HS-27A (cell line): ENCODE measurements at places on chromosomes 7 and 10.

GRCh38 chr7:18771834-18772566 lies 276.5 kb downstream of the HDAC9 start:
- no peak for DNase-seq

GRCh38 chr10:132142396-132143161 lies 44.2 kb upstream of the DPYSL4 start:
- no peak for DNase-seq

DNA sequence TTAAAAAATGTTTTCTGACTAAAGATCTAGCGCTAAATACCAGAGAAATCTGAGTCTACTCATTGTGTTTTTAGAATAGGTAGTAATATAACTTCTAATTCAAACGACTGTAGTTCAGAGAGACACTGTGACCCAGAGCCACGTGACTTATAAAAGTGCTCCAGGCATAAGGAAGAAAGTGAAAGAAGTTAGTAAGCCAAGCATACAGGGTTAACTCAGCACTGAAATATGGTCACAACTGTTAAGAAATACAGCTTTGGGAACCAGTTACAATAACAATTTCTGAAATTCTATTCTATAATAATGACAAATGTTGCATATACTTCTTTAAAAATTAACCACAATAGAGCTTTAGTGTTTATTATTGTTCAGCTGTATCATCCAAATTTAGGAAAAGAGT lies 119.1 kb downstream of the TFEC start:
- DNase-seq = no peak

DNA sequence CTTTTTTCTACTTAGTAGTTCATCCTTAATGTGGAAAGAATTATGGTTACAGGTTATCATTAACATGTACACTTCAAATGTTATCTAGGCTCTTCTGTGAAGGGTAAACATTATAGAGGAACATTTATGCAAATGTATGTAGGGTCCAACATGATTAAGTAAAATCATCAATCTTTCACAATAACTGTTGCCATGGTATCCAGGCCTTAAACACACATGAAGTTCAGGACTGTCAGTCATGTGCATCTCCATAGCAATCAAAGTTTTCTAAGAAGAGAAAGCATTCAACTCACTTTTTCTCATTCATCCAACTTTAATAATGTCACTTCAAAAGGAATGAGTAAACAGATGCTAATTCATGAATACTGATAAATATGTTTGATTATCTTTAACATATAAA lies 83.6 kb downstream of the DNAJC1 start:
- DNase-seq = no peak

DNA sequence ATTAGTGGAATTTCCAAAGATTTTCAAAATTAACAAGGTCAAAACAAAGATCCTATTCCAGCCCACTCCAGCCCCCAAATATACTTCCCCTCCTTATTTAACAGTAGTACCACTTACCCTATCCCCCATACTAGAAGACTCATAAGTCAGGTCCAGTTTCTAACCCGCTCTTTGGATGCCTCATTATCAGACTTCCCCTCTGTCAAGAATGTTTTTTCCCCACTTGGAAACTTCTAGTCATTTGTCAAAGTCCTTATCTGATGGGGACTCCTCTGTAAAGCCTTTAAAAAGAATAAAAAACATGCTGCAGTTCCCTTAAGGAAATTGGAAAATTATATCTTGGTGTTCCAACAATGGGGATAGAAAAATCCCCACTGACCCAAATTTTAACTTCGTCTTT lies 70.1 kb downstream of the IMMP2L start:
- no peak for DNase-seq

DNA sequence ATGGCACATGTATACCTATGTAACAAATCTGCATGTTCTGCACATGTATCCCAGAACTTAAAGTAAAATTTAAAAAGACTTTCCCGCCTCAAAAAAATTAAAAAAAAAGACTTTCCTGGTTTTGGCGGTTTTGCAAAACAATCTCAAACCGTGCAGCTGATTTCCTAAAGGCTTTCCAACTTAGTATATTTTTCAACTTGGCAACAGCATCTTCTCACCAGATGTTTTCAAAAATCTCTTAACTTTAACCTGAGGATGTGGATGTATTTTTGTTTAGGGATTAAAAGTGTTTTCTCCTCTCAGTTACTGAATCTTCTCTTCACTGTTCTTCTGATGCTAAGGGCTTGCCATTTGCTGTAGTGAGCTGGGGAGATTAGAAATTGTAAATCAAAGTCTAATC lies 96.5 kb upstream of the PLPP4 start:
- no peak for DNase-seq

GRCh38 chr7:69906283-69906995 lies 308.2 kb downstream of the AUTS2 start:
- no peak for DNase-seq

GRCh38 chr7:10855583-10855982 lies 118.1 kb upstream of the PHF14 start:
- no peak for DNase-seq

GRCh38 chr7:51325261-51325676 lies 8.7 kb upstream of the COBL start:
- DNase-seq = no peak

- DNase-seq = no peak
These were observed 432.6 kb downstream of the TNS3 start for GRCh38 chr7:47149208-47149839.

- no peak for DNase-seq
These were observed 2.9 kb downstream of the NPM3 start for GRCh38 chr10:101780187-101780817.

DNA sequence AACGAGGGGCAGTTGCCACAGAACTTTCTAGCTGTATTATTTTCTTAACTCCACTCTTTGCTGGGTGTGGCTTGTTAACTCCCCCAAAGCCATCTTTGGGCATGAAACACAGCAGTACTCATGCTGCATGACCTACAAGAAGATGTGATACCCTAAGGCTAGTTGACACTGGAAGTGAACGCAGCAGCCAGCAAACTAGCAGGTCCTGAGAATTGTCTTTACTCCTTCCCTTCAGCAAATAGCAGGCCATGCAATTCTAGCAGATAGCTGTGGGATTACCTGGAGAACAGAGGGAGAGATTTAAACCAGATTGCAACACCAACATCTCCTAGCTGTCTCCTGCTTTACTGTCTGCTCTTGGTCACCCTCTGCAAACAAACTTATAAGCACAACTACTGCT lies 688.0 kb upstream of the ZWINT start:
- no peak for DNase-seq
